ENCODE measurements at places on chromosomes 3 and 15. TPM values are rescaled to one million over a fixed set of nuclear protein-coding genes. Genes with fewer than 3 reads are reported as not detected.

- H3K4me1 ChIP-seq = no peaks in the 10 kb centered on the region
- DNase-seq = no peak
- no peaks in the 10 kb centered on the region for H3K36me3 ChIP-seq
- H3K27me3 ChIP-seq = peaks cover 21% of the 10 kb centered on the region
- H3K4me3 ChIP-seq = no peak overlapping the region
These were observed 125.7 kb downstream of the PDZRN3 start for GRCh38 chr3:73498764-73499622.

DNA sequence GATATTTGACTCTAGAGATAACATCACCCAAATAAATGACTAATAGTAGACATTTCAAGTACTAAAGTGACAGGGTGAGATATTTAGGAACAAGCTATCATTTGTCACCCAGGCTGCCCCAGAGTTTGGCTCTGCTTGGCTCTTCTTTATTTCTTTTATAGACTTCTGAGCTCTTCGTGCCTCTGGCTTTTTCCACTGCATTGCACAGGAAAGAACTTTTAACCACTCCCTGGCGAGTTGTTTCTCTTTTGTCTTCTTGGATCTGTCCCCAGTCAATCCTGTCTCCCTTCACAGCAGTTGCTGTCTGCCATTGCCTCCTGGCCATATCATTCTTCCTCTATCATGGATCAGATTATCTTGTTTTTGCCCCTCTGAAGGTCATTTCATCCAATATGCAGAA, 339.2 kb upstream of the DCBLD2 start:
- H3K27me3 ChIP-seq = no peaks in the 10 kb centered on the region
- H3K4me1 ChIP-seq = no peaks in the 10 kb centered on the region
- no peaks in the 10 kb centered on the region for H3K36me3 ChIP-seq
- no peak for DNase-seq
- no peak overlapping the region for H3K4me3 ChIP-seq

DNA sequence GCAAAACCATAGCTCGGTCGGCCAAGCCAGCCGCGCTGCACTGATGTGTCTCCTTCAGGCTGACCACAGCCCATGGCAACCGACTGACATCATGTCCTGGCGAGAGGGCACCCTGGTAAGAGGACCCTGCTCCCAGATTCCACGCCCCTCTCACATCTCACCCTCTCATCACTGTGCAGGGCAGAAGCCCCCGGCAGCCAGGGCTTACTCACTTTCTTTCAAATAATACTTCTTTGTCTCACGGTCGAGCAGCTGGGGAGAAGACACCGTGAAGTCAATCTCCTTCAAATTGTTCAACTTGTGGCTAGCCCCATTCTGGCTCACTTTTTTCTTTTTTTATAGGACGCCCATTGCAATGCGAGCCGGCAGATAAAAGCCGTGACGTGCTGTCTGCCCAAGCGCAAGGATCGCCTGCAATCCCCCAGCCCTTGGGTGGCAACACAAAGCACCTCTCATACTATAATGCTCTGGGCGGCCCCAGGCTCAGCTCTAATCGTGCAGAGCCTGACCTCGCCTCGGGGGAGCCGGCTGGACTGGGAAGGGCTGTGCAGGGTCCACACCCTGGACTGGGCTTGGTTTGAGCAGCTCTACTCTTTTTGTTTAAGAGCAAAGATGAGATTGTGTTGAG, 33.6 kb downstream of the VGLL4 start:
- no peak overlapping the region for H3K4me3 ChIP-seq
- H3K27ac ChIP-seq = no peak overlapping the region
- H3K27me3 ChIP-seq = no peaks in the 10 kb centered on the region
- no peak for DNase-seq
- peaks cover 77% of the 10 kb centered on the region for H3K4me1 ChIP-seq

DNA sequence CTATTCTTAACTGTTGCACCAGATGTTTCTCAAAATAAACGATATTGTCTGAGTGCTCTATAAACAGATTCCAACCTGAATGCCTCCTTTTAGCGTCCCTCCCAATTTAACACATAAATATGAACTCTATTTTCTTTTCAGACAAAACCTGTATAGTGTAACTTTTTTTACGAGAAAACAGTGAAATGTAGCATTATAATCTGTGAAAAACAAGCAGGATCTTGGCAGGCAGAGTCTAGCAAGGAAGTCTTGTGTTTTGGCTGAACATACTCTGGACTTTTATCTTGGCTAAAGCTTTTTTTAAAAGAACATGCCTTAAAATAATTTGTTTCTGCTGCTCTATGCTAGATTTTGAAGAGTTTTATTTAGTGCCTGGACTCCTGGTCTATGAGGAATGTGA, 150.5 kb downstream of the ROBO2 start:
- no peaks in the 10 kb centered on the region for H3K36me3 ChIP-seq
- no peak for DNase-seq
- H3K27me3 ChIP-seq = no peaks in the 10 kb centered on the region

- H3K4me3 ChIP-seq = no peak overlapping the region
- H3K36me3 ChIP-seq = no peaks in the 10 kb centered on the region
- peaks cover 17% of the 10 kb centered on the region for H3K27me3 ChIP-seq
- no peak for DNase-seq
These were observed 52.7 kb downstream of the COL6A6 start for GRCh38 chr3:130569461-130570365.

ST3GAL6 gene
- 0.28 TPM for total RNA-seq

DNA sequence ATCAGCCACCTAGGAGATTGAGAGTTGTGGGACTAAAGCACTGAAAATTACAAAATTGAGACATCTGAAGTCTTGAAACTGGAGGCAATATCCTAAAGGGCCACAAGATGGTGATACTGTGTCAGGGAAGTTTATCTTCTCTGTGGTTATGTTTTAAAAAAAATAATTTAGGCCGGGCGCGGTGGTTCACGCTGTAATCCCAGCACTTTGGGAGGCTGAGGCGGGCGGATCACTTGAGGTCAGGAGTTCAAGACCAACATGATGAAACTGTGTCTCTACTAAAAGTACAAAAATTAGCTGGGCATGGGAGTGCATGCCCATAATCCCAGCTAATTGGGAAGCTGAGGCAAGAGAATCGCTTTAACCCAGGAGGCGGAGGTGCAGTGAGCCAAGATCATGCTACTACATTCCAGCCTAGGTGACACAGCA, 17.9 kb upstream of the NIT2 start:
- no peak for DNase-seq
- peaks cover 8% of the 10 kb centered on the region for H3K36me3 ChIP-seq
- H3K4me3 ChIP-seq = no peak overlapping the region

DNA sequence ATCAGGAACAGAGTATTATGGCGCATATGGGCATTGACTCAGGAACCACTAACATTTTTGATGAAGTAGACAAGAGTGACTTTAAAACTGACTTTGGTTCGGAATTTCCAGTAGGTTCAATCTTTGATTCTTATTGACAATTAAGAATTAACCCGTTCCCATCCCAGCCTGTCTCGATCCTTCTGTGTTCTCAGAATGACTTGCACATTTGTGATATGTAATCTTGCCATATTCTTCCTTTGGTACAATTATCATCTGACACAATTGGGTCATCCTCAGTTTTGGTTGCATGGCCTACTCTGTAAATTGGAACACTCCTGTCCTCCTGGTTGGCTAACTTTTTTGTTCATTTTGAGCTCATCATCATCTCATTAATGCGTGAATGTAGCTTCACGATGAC, 10.5 kb downstream of the GPR171 start:
- DNase-seq = no peak
- no peak overlapping the region for H3K27ac ChIP-seq
- peaks cover 44% of the 10 kb centered on the region for H3K4me1 ChIP-seq
- peaks cover 49% of the 10 kb centered on the region for H3K36me3 ChIP-seq

Data from activated naive CD8-positive, alpha-beta T cell treated with anti-CD3 and anti-CD28 coated beads for 36 hours (primary cell).